ENCODE measurements at places on chromosomes 2 and 18. TPM values are rescaled to one million over a fixed set of nuclear protein-coding genes. Genes with fewer than 3 reads are reported as not detected.

ABCG5 gene
- 5.8 TPM for total RNA-seq

- no peak overlapping the region for H3K27ac ChIP-seq
- H3K36me3 ChIP-seq, result no peaks in the 10 kb centered on the region
- DNase-seq, result no peak
- H3K4me3 ChIP-seq, result no peak overlapping the region
These were observed 14.0 kb upstream of the CD226 start for GRCh38 chr18:69961718-69962117.

DNA sequence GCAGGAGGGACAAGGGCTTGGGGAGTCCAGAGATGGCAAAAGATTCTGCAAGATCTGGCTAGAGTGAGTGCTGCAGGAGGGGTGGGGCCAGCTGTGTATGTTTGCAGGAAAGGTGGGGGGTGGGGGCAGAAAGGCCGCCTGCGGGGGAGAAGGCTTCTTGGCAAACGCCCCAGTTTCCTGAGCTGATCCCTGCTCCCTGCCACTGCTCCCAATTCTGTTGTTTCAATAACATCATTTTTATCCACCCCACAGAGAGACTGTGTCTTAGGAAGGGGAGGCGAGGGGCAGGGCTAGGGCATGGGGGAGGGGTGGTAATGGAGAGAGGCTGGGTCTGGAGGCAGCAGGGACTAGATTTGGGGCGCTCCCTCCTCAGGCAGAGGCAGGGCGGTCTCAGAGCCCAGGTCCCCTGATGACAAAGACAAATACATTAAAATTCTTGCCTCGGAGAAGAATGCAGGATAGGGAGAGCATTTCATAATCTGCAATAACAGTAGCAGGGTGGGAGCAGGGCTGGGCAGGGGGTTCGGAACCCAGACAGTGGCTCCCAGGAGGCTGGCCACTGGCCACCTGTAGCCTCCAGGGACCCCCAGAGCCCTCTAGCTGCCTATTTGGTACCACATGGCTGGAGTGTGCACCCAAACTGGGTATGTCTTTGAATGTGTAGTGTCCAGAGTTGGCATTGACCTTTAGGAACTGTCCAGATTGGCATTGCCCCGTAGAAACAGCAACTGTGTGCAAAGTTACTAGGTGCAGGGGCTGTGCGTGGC lies 2.1 kb upstream of the WNT6 start:
- H3K27me3 ChIP-seq, result peaks cover 90% of the 10 kb centered on the region
- no peak overlapping the region for H3K27ac ChIP-seq
- H3K4me1 ChIP-seq, result peaks cover 37% of the 10 kb centered on the region
- no peak for DNase-seq
- H3K4me3 ChIP-seq, result no peak overlapping the region

DNA sequence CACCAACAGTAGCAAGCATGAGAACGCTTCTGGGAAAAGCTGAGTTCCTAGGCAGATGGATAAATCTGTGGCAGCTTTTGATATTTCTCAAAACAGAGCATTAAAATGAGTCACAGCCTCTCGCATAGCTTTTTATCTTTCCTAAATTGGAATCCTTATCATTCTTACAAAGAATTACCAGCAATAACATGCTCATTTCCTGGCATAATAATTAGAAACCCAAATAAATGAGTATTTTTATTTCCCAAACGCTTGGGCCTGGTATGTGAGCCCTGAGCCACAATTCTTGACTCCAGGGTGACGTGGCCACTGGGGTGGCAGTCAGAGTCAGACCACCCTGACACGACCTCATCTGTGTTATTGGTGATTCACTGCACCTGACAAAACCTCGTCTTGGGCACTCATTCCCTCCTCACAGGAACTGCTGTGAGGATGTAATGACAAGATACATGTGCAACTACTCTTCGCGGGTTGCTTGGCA lies 210.7 kb downstream of the ARL4C start:
- no peaks in the 10 kb centered on the region for H3K36me3 ChIP-seq
- no peaks in the 10 kb centered on the region for H3K27me3 ChIP-seq
- H3K4me3 ChIP-seq, result no peak overlapping the region
- no peaks in the 10 kb centered on the region for H3K4me1 ChIP-seq
- no peak overlapping the region for H3K27ac ChIP-seq

INPP5D gene
- 17.7 TPM for total RNA-seq

UGT1A5 gene
- not detected for total RNA-seq

SERPINB12 gene
- total RNA-seq, result not detected

DNA sequence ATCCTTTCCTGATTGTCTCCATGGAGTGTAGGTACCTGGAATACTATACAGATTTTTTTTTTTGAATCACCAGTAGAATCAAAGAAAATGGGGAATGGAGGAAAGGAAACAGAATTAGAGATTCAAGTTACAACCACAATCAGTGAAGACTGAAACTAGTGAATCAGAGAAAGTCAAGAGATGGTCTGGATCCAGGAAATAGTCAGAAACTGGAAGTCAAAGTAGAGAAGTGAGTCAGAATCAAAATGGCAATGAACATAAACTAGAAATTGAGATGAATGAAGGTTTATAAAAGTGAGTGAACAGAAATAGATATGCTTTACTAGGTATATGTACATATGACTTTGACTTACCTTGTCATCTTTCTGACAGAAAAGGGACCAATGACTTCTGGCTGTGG lies 579.0 kb downstream of the PLCL1 start:
- H3K27me3 ChIP-seq, result no peaks in the 10 kb centered on the region
- H3K36me3 ChIP-seq, result no peaks in the 10 kb centered on the region
- no peak for DNase-seq
- no peaks in the 10 kb centered on the region for H3K4me1 ChIP-seq

ALKAL2 gene
- total RNA-seq, result 0.22 TPM

DNA sequence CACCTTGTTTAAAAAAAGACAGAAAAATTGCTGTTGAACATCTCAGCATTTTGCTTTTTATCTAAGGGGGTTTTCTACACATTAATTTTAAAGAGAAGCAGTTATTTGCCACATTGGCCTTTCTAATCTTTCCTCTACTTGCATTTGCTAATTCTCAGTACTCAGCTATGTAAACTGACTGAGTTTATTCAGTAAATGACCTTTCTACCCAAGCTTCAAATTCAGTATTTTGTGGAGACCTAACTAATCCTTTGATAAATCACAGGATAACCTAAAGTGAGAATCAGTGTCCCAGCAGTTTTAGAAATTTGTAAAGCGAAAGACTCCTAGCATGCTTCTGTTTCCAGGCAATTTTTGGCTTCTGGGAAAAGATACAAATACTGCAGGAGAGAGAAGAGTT lies 288.4 kb downstream of the ASXL3 start:
- no peak overlapping the region for H3K27ac ChIP-seq
- H3K27me3 ChIP-seq, result no peaks in the 10 kb centered on the region
- no peak overlapping the region for H3K4me3 ChIP-seq
- DNase-seq, result no peak
- no peaks in the 10 kb centered on the region for H3K36me3 ChIP-seq

DNA sequence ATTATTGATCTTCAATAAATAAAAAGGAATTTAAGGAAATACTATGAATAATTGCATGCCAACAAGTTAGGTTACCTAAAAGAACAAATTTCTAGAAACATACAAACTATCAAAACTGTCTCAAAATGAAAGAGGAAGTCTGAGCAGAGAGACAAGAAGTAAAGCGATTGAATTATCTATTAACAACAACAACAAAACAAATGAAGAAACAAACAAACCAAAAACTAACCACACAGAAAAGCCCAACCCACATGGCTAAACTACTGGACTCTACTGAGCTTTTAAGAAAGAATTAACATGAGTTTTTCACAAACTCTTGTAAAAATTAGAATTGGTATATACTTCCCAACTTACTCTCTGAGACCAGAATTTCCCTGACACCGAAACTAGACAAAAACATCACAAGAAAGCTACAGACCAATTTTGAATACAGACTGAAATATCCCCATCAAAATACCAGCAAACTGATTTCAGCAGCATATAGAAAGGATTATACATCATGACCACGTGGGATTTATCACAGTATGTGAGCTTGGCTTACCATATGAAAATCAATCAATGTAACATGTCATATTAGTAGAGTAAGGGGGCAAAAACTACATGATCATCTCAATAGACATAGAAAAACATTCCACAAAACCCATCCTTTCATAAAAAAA lies 16.6 kb upstream of the GALNT1 start:
- no peaks in the 10 kb centered on the region for H3K27me3 ChIP-seq
- H3K36me3 ChIP-seq, result no peaks in the 10 kb centered on the region
- H3K4me1 ChIP-seq, result peaks cover 8% of the 10 kb centered on the region
- DNase-seq, result no peak
- H3K4me3 ChIP-seq, result no peak overlapping the region

CARF gene
- 3.7 TPM for total RNA-seq

GAREM1 gene
- total RNA-seq, result 2.9 TPM

DNA sequence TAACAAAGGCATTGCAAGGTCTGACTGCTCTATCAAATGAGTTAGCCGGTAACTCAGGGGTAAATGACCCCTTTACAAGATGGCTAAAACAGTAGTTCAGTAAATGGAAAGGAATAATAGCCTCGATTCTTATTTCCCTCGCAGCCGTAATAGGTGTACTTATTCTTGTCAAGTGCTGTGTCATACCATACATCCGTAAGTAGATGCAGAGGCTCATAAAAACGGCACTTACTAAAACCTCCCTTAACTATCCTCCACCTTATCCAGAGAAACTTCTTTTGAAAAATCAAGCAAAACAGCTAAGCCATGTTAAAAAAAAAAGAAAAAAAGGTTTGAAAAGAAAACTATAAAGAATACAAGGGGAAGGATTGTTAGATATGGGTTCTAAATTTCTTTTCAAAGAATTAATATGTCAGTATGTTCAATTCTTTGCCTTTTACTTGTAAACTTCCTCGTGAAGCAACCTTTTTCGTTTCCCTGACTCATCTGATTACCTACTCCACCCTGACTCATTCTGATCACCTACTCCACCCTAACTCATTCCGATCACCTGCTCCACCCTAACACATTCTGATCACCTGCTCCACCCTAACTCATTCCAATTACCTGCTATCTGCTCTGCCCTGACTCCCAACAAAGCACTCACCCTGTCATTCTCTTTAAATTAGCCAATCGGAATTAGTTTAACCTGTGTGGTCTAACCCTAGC lies 127.5 kb downstream of the SPAG16 start:
- no peak overlapping the region for H3K4me3 ChIP-seq
- H3K4me1 ChIP-seq, result no peaks in the 10 kb centered on the region
- no peaks in the 10 kb centered on the region for H3K36me3 ChIP-seq
- H3K27ac ChIP-seq, result no peak overlapping the region

NAGK gene
- total RNA-seq, result 35.2 TPM

GRCh38 chr2:210862283-210863065 lies 306.1 kb downstream of the CPS1 start:
- DNase-seq, result no peak
- H3K4me3 ChIP-seq, result no peak overlapping the region
- H3K27ac ChIP-seq, result no peak overlapping the region
- no peaks in the 10 kb centered on the region for H3K27me3 ChIP-seq

- H3K4me1 ChIP-seq, result peaks cover 36% of the 10 kb centered on the region
- no peak overlapping the region for H3K27ac ChIP-seq
- H3K36me3 ChIP-seq, result no peaks in the 10 kb centered on the region
- DNase-seq, result no peak
- peaks cover 58% of the 10 kb centered on the region for H3K27me3 ChIP-seq
These were observed 4.2 kb downstream of the ERFE start for GRCh38 chr2:238162846-238163441.

PCARE gene
- not detected for total RNA-seq

- peak overlapping the region; percentile 37 for H3K27ac ChIP-seq
- no peak for DNase-seq
- H3K4me1 ChIP-seq, result peaks cover 57% of the 10 kb centered on the region
These were observed 533 bp downstream of the HPCAL1 start for GRCh38 chr2:10303181-10303693.

DNA sequence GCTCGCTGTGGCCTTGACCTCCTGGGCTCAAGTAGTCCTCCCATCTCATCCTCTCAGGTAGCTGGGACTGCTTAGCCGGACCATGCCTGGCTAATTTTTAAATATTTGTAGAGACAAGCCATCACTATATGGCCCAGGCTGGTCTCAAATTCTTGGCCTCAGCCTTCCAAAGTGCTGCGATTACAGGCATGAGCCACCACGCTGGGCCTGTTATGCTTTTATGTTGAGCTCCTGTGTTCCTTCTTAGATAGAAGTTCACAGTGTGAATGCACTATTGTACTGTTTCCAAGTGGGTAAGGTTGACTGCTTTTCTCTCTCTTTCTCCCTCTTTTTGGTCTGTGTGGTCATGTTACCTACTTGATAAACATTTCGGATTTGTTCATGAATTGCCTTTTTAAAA lies 61.9 kb downstream of the SMCHD1 start:
- H3K36me3 ChIP-seq, result peaks cover 78% of the 10 kb centered on the region
- H3K27ac ChIP-seq, result no peak overlapping the region
- no peak for DNase-seq
- no peak overlapping the region for H3K4me3 ChIP-seq
- H3K27me3 ChIP-seq, result no peaks in the 10 kb centered on the region

CAMKMT gene
- total RNA-seq, result 20.8 TPM
